ENCODE measurements at places on chromosomes 5 and 9.

GRCh38 chr5:112036206-112036605 lies 279.2 kb upstream of the NREP start:
- no peak for DNase-seq

DNA sequence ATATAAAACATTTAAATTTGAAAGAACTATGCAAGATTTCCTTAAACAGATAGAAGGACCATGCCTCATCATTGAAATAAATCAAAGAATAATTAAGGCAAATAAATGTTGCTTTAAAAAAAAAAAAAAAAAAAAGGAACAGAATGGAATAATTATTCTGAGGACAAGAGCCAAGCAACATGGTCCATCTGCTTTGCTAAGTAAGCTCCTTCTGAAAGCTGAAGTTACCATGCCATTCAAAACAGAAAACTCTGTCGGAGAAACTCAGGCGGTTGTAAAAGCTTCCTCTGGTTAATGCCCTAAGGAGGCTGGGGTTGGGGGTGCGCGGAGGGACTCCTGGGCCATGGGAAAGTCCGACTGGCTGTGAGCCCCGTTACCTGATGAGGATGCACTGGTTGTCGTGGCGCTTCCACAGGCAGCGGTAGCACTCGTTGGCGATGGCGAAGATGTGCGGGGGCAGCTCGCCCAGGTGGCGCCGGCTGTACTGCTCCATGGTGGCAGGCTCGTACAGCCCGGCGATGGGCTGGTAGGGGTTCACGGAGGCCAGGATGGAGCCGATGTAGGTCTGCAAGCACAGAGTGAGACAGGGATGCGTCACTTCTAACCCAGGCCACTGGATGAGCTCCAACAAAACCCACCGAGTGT lies 141.7 kb downstream of the MYO10 start:
- no peak for DNase-seq

DNA sequence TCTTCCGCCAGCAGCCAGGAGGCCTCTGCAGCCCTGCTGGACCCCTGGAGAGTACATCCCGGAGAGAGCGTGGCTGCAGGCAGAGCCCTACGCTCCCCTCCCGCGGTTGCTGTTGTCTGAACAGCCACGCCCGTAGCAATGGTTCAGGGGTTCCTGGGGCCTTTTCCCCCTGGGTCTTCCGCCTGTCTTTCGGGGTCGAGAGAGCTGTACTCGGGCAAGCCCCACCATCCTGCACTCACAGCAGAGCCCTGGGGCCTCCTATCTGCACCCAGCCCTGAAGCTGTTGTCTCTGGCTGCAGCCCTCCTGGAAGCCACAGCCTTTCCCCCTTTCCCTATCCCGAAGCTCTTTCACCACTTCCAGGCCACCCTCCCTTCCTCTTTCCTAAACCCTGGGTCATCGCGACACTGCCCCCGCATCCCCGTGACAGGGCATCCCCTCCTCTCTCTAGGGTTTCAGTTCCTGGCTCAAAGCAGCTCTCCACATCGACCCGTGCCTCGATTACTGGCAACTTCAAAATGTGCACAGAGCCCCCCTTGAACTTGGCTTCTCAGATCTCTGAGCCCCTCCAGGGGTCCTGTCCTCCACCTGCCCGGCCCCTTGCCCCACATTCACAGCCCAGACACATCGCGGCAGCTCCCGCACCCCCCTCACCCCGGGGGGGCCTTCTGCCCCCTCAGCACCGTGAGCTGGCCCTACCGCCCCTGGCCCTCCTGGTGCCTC lies 43.9 kb upstream of the CEP72 start:
- DNase-seq: no peak

GRCh38 chr9:65435464-65435863 lies 150.5 kb upstream of the FOXD4L5 start:
- DNase-seq: no peak

DNA sequence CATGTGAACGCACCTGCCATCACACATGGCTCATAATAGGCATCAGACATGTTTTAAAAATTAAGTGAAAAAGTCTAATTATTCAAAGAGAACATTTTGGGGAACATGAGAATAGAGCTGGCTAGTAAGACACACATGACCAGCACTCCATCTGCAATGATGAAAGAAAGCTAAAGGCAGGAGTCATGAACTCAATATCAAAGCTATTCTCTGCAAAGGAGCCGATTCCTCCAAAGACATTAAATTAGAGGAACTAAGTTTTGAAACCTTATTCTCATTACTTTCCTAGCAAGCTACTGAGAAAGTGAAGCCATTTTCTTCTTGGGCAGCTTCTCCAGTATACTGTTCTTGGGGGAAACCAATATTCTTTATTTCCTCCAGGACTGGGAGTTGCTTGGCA lies 172.0 kb downstream of the CRB2 start:
- no peak for DNase-seq

DNA sequence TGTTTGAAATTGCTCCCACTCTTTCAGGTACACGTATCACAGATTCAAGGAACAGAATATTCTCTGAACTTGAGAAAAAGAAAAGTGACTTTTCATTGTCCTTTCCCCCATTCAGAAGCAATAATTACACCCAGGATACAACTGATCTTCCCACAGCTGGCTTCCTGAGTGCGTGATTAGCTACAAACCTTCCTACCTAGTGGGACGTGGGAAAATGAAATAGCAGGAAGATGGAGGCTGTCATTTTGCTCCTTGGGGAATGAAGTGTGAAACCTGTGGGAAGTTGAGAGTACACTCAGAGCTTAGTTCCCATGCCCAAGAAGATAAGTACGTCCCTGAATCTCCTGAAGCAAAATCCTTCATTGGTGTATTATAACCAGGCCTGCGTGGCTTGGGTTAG lies 2.6 kb downstream of the TAS2R1 start:
- no peak for DNase-seq

GRCh38 chr5:69432412-69433206 lies 17.7 kb downstream of the MARVELD2 start:
- no peak for DNase-seq

- DNase-seq: no peak
These were observed 130.2 kb upstream of the ADAMTSL1 start for GRCh38 chr9:18343784-18344183.

DNA sequence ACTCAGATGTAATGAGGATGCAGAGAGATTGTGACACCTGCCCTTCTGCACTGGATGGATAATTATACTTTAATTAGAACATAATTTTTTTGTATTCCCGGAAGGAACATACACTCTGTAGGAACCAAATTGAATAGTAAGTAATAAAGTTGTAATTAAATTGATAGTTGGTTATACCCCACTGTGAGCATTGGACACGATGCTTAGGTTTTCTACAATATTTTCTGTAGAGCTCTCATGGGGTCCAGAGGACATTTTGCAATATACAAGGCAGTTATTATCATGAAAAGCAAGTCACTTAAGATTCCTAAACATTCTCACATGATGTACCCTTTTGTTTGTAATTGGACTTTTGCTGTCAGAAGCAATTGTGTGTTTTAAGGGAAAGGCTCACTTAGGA lies 63.4 kb downstream of the DIRAS2 start:
- DNase-seq: no peak
